ENCODE measurements at places on chromosomes 16 and 17. TPM values are rescaled to one million over a fixed set of nuclear protein-coding genes. Genes with fewer than 3 reads are reported as not detected.
A peak's percentile ranks its signal among the peaks of the same experiment; 100 is the strongest.

SPNS3 gene
- 0.34 TPM for total RNA-seq

ZNF423 gene
- 13.4 TPM for total RNA-seq

RAI1 gene
- total RNA-seq, result 10.4 TPM

CCL4L2 gene
- not detected for total RNA-seq

C17orf113 gene
- total RNA-seq, result 0.17 TPM

GUCY2D gene
- total RNA-seq, result not detected

ASGR2 gene
- total RNA-seq, result not detected

CLEC19A gene
- total RNA-seq, result not detected

DPEP3 gene
- total RNA-seq, result not detected

PDILT gene
- total RNA-seq, result not detected

SDR42E1 gene
- 8.7 TPM for total RNA-seq

TOM1L1 gene
- 0.70 TPM for total RNA-seq

DNA sequence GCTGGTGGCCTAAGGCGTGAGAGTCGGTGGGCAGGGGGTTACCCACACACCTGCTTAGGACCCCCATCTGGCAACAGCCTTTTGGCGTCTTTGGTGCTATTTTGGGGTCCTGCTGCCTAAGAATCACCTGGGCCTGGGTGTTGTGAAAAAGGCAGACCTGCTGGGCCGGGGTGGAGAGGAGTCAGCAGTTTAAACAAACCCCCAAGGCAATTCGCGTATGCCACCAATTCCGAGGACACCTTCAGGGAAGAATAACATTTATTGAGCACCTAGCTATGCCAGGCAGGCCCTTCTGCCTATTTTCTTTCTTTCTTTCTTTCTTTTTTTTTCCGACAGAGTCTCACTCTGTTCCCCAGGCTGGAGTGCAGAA is 53.9 kb upstream of the TOB1 start:
- no peak for DNase-seq

DNA sequence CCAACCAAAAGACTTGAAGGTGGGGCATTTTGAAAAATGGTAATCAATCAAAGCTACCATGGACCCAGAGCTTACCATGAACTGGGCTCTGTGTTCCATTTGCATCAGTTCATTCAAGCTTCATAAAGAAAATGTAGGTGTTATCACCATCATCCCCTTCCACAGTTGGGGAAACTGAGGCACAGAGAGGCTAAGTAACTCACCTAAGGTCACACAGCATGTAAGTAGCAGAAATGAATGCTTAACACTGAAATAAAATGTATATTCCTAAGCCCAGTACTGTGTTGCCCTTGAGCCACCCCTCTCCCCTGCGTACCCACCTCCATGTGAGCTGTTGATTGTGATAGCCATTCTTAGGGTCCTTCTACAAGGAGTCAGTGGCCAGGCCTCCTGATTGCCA is 83.6 kb downstream of the VAT1L start:
- no peak for DNase-seq

DNA sequence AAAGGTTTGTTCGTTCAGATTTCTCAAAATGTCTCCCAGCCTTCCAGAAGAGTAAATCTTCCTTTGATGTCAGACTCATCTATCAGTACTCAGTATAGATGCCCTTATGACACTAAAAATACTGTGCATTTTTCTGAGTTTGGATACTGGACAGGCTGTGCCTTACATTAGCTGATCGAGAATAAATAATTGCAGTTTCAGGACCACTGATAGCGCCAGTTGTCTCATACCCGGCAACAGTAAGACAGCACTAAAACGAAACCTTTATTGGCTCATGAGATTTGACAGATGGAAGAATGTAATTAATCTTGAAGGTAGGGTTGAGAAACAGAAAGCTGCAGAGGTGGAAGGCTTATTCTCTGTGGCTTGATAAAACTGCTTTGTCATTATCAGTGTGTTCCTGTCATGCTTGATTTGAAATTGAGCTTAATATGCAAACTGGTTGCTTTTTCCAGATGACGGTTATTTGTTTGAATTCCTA is 1.2 kb downstream of the ATP6V0A1 start:
- peak; percentile 67 for DNase-seq

DNA sequence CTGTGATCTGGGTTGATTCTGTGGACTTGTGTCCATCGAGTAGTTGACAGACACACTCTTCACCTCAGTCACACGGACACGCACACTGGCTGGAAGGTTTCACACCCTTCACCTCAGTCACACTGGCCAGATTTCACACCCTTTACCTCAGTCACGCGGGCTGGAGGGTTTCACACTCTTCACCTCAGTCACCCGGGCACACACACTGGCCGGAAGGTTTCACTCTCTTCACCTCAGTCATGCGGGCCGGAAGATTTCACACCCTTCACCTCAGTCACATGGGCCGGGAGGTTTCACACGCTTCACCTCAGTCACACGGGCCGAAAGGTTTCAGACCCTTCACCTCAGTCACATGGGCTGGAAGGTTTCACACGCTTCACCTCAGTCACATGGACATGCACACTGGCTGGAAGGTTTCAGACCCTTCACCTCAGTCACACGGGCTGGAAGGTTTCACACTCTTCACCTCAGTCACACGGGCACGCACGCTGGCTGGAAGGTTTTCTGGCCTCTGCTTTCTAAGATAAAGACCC is 96.2 kb downstream of the PGS1 start:
- no peak for DNase-seq

DNA sequence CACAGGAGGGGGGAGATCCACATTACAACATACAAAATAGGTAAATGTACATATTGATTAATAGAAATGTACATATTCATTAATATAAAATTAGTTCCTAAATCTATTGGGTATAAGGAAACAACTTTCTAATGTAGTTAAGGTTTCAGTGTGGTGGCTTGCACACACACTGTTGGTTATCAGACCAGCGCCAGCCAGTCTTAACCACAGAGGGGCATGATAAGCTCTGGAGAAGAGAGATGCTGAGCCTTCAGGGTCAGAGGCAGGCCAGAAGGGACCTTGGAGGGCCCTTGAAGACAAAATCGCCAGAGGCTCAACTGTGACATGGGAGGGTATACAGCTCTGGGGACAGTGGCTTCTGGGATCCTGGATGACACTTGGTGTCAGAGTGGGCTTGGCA is 10.9 kb upstream of the ZFP90 start:
- DNase-seq, result no peak

DNA sequence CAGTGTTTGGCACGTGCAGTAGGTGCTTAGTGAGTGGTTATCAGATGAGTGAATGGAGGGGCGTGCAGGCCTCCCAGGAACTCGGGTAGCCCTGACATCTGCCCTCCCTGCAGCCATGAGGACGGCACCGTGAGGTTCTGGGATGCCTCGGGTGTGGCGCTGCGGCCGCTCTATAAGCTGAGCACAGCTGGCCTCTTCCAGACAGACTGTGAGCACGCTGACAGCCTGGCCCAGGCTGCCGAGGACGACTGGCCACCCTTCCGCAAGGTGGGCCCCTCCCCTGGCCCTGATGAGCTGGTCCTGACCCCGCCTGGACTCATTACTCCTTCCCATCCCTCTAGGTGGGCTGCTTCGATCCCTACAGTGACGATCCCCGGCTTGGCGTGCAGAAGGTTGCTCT is 11.1 kb downstream of the LLGL1 start:
- DNase-seq, result no peak

DNA sequence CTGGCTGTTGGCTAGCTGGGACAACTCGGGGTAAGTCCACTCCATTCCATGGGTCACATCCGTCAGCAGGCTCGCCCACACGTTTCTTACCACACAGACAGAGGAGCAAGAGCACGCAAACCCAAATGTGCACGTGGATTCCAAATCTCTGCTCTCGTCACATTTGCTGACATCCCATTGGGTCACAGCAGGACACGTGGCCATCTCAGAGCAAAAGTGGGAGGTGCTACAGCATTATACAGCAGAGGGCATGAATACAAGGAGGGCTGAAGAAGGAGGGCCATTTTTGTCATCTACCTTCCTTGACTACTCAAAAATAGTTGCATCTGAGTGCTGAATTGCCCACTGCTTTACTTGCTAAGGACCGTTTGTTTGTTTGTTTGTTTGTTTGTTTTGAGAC is 84.7 kb downstream of the RBBP6 start:
- no peak for DNase-seq

DNA sequence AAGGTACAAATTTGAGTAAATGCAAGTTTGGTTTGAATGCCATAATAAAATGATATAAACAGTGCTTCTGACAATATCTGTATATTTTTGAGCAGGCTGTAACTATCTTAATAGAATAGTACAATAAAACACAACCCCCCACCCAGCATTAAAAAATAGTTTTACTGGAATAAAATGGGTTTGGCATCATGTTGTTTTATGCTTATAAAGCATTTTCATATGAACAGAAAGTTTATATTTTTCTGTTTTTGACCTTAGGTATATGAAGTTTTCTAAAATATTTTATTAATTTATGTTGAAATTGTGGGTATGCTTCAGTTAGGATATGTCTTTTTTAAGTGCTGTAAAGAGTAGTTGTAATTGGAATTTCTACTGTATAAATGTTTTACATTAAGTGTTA is 57.2 kb upstream of the RHBDL3 start:
- DNase-seq, result no peak

- no peak for DNase-seq
Observed at GRCh38 chr17:3796110-3796821, 4.7 kb downstream of the ITGAE start.

DNA sequence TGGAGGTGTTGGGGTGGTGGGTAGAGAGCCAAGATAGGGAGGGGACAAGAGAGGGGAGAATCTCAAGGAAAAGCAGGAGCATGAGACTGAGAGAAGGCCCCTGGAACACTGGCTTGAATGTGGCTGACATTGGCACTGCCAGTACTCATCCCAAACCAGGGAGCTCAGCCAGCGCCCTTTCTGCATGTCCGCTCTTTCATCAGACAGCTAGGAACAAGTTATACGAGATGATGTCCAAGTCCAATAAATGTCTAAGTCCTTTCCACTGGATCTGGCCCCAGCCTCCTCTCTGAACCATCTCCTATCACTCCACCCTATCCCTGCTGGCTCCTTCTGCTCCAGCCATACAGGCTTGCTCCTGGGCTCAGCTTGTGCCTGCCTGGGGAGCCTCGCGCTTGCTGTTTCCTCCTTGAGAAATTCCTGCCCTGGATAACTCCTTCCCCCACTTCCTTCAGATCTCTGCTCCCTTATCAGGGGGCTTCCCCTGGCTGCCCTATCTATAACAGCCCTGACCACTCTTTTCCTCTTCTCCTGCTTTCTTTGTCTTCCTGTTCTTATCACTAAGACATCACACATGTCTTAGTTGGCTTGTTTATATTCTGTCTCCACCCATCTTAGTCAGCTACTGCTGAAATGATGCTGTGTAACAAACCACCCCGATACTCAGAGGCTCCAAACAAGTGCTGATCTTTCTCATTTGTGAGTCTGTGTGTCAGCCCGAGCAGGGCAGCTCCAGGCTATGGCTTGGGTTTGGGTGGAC is 37.1 kb upstream of the MEOX1 start:
- DNase-seq, result no peak

- no peak for DNase-seq
Observed at GRCh38 chr16:67969254-67970039, 1.0 kb upstream of the SLC12A4 start.

DNA sequence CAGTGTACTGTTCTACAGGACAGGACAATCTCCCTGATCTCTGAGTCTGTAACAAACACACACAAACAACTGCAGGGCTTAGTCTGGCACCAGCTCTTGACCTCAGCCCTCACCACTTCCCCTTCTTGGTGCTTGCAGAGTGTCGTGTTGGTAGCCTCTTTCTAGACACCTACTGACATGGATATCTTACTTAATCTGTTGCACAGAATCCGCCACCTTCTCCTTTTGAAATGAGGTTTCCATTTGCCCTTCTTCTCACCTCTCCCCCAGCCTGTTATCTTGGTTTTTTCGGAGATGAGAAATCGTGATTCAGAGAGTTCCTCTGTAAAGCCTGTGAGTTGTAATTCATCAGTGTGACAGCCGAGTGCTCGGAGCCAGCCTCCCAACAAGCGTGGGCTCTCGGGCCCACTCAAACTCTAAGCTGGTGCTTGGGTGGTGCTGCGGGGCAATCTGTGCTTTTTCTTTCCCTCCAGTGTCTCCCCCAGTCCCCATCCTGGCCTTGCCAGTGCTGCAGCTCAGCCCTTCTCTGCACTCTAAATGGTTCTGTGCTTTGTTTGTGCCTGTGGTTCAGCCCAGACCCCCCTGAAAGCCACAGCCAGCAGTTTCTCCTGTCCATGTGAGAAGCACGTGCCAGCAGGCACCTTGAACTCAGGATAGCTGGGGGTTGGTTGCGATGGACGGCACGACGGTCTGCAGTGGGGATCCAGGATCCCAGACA is 28.1 kb downstream of the KIAA0513 start:
- DNase-seq, result peak; percentile 61

- DNase-seq, result no peak
Observed at GRCh38 chr16:441447-441846, 16.0 kb downstream of the RAB11FIP3 start.

DNA sequence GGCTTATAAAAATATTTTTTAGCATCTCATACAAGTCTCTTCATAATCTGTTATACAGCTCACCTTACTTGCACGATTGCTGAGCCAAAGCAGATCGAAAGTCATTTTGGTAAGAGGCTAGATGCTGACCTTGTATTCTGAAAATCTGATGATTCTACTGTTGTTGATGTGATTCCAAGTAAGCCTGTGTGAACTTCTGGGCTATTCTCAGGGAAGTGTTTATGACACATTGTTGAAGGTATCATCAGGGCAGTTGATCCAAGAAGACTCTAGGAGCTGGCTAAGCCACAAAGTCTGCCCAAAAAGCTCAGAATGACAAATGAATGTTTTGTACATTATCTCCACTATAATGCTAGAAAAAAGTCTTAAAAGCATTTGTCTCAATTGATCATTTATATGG is 16.0 kb downstream of the OMG start:
- DNase-seq, result no peak

GRCh38 chr17:75481194-75482068 is 25.0 kb downstream of the TMEM94 start:
- DNase-seq, result no peak

DNA sequence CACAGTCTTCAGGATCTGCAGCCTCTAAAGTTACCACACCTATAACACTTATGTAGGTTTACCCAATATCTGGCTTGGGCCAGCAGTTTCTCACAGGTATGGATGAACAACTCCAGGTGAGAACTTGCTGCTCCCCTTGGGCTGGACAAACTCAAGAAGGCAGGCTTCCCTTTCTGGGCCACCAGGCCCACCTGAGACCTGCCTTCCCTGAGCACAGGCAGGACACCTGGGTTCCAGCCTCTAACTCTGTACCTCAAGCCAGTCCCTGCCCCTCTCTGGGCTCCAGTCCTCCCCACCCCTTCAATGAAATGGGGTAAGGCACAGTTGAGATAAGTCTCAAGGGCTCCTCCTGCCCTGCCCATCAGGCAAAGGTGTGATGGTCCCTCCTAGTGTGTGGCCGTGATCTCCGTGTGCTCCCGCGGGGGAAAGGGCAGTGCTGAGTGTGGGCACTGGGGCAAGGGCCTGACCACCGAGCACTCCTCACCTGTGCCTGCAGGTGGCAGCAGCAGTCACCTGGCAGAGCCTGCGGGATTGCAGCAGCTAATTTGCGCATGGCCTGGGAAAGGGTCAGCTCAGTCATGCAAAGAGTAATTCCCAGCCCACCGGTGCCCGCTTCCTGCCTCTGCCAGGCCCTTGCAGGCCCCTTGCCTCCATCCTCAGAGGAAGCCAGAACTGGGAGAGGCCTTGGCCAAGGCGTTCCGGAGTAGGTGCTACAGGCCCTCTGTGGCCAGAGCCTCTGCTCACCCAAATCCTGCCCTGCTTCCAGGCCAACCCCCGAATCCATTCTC is 28.2 kb upstream of the ADGRG1 start:
- DNase-seq, result peak; percentile 77

GRCh38 chr16:11248133-11248532 is 7.9 kb downstream of the SOCS1 start:
- no peak for DNase-seq

Data from dermis blood vessel endothelial cell (primary cell).